ENCODE measurements at places on chromosomes 13 and 19.

DNA sequence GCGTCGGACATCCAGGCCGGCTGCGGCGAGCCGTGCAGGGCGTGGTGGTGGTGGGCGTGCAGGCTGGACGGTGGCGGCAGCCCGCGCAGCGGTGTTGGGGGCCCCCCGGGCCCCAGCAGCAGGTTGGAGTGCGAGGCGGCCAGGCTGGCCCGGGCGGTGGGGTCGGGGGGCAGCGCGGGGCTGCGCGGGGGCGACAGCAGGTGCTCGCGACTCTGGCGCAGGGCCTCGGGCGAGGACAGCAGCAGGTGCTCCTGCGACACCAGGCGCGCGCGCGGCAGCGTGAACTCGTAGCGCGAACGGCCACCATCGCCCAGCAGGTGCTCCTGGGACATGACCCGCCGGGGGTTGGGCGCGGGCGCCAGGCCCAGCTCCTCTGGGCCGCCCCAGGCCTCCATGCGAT lies 9.8 kb downstream of the SHISA7 start:
- no peak for DNase-seq

DNA sequence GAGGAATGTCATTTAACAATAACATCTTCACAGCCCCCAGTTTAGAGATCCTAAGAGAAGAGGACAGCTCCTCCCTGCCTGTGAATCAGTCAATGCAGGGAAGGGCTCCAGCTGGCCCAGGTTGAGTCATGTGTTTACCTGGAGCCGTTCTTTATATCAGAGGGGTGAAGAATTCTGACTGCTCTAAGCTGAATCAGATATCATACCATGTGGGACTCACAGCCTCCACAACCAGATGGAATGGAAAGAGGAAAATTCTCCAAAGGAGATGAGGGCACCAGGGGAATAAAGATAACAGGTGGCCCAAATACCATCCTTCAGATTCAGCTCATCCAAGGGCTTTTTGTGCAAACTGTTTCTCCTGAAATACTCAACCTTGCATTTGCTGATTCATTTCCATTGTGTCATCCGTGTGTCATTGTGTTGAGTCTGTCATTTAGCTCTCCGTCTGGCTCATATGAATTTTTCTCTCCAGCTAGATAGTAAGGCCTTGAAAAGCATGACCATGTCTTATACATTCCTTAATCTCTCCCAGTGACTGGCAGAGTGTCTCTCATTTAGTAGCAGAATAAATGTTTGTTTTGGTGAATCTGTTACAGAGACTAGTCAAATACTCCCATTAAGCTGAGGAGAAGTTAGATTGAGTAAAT lies 217.9 kb downstream of the RFC3 start:
- no peak for DNase-seq

GRCh38 chr19:7982651-7983099 lies 22.8 kb downstream of the ELAVL1 start:
- no peak for DNase-seq

- no peak for DNase-seq
Measured at GRCh38 chr13:112325142-112325808, 50.9 kb upstream of the SPACA7 start.

GRCh38 chr13:91520952-91521351 lies 122.5 kb downstream of the GPC5 start:
- no peak for DNase-seq

GRCh38 chr19:1064661-1065605 lies 2.0 kb upstream of the ARHGAP45 start:
- peak; percentile 74 for DNase-seq

GRCh38 chr13:27250833-27251165 lies 559 bp upstream of the RPL21 start:
- DNase-seq, result no peak

GRCh38 chr19:55112777-55113569 lies 4.5 kb downstream of the PPP1R12C start:
- no peak for DNase-seq

- DNase-seq, result peak; percentile 98
Measured at GRCh38 chr13:109700176-109700575, 86.2 kb downstream of the IRS2 start.

GRCh38 chr13:96273196-96273595 lies 183.3 kb downstream of the HS6ST3 start:
- no peak for DNase-seq

DNA sequence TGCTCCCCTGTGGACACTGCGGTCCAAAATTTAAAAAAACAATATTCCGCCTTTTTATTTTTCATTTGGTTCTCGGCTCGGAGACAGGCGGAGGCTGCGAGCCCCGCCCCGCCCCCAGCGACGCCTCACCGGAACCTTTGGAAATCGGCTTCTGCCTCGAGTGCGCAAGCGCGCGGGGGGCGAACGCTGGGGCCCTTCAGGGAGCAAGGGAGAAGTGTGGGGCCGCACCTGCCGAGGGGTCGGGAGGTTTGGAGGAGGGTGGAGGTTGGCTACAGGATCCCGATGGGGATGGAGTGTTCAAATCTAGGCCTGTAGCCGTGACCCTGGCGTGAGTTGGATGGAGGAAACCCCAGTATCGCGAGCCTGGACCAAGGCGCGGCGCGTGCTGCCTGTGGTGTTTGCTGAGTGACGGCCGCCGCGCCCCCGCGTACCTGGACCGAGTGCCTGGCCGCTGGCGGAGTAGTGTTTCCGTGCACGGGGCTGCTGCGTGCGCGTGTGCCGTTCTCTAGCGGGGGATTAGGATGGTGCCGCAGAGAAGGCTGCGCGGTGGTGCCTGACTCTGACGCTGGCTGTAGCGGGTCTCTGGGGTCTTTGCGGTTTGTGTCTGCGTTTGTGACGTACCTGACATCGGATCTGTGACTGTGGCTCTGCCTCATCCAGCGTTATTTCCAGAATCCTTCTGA lies 565 bp upstream of the ZFP30 start:
- peak; percentile 90 for DNase-seq

GRCh38 chr19:41373993-41374392 lies 2.3 kb upstream of the TMEM91 start:
- no peak for DNase-seq
